RPMI7951 (cell line): ENCODE measurements at places on chromosomes 3 and 15.
A peak's percentile ranks its signal among the peaks of the same experiment; 100 is the strongest.

GRCh38 chr3:149702691-149703441 lies 45.0 kb upstream of the WWTR1 start:
- DNase-seq: peak; percentile 97

DNA sequence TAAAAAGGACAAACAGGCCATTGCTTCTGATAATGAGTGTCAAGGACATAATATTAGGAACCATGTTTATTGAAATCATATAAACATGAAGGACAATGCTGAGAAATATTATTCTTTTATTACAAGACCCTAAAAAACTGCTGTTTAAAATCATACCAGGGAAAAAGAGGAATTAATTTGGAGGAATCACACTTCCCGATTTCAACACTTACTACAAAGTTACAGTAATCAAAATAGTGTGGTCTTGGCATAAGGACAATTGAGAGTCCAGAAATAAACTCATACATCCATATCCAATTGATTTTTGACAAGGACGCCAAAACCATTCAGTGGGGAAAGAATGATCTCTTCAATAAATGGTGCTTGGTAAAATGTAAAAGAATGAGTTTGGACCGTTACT lies 13.0 kb downstream of the CYP1A1 start:
- DNase-seq: no peak

DNA sequence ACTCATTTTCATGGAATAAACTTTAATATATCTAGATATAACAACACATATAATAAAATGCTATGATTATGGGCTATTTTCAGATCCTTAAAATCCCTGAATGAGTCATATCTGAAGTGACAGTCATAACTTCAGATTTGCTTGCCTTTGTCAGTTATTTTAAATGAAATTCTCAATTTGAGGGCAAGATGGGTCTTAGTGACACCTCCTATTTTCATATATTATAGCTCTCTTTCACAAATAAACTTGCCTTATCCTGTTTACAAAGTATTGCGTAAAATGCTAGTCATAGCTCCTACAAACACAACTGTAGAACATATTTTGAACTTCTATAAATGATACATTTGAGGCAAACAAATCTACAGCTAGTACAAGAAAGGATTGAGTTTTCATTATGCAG lies 6.2 kb upstream of the THRB start:
- DNase-seq: no peak

DNA sequence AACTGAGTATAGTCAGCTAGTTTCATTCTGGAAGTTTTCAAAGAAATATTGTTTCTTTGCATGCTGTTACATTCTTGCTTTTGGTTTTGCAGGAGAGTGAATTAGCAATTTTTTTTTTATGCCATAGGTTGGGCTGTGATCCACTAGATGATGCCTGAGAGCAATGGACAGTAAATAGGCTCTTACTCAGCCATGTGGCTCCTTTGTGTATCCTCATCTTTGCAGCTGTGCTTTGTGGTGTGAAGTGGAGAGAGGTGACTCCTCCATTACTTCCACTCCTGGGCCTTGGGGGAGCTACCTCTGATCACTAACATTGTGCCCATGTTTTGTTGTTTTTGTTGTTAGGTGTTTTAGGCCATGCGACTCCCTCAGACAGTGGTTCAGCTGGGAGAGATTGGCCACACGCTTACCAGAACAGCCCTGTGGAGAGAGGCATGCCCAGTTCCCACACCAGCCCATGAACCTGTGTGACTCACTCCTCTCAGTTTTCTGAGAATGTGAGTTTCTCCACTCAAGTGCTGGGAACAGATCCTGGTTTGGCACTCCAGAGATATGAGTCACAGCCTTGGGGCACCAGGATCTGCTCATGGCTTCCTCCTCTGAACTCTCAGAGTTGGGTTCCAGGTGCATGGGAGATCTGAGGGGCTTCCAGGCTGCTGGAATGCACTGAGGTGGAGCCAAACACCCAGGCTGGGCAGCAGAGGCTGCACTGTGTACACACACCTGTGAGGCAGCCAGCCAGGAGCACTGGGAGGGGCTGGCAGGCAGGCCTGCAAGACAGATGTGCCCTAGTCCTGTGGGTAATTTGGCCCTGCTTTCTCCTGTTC lies 785.3 kb downstream of the ROBO2 start:
- peak; percentile 73 for DNase-seq

- peak; percentile 41 for DNase-seq
Measured at GRCh38 chr15:62135532-62136134, 29.5 kb downstream of the C2CD4B start.

- DNase-seq: no peak
Measured at GRCh38 chr3:141737093-141737492, 1.0 kb upstream of the RNF7 start.

- peak; percentile 14 for DNase-seq
Measured at GRCh38 chr15:86691091-86691663, 611.5 kb downstream of the AGBL1 start.

- no peak for DNase-seq
Measured at GRCh38 chr15:36218322-36218721, 361.1 kb upstream of the CDIN1 start.

DNA sequence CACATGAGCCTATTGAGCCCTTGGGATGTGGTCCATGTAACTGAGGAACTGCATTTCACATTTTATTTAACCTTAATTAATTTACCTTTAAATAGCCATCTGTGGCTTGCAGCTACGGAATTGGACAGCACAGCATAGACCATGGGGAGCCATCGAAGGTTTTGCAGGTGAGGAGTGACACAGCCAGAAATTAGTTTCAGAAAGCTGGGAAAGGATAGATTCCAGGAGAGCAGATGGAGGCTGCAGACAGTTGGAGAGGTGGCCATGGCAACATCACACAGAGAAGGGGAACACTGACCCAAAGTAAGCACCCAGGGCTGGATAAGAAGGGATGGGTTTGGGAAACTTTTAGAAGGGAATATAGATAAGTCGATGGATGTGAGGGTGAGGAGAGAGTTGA lies 100.1 kb upstream of the SLC6A11 start:
- no peak for DNase-seq

DNA sequence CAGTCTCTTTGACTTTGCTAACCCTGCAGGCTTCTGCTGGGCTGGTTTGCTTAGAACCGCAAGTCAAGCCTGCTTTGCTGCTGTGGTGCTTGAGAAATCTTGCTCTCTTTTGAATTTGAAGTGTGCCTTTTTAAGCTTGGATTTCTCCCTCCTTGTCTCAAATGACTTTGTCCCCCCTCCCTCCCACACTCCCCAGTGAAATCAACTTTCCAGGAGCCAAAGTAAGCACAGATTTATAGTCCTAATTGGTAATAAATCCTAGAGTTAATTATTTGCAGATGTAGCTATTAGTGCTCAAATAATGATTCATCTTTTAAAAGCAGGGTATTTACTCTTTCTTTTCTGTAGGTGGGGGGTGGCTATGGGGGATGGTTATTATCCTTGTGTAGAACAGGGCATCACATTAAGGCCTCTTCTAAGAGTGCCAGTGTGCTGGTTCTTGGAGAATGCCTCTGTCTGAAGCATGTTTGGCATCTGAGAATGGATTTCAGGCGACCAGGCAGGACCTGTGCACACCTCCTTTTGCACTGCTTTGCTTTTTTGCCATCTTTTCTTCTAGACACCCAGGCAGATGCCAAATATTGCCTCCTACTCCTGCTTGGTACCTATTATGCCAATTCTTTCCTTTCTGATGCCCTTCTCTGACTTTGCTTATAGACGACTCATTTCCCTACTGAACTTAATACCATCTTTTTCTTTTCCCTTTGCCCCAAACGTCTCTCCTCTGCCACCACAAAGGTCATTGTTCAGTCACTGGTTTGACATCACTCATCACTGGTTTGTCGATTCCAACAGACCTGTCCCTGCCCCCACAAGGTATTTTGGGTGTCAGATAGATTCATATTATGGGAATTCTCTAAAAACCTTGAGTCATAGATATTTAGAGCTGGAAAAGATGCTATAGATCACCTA lies 50.7 kb downstream of the CLDN11 start:
- DNase-seq: peak; percentile 70

DNA sequence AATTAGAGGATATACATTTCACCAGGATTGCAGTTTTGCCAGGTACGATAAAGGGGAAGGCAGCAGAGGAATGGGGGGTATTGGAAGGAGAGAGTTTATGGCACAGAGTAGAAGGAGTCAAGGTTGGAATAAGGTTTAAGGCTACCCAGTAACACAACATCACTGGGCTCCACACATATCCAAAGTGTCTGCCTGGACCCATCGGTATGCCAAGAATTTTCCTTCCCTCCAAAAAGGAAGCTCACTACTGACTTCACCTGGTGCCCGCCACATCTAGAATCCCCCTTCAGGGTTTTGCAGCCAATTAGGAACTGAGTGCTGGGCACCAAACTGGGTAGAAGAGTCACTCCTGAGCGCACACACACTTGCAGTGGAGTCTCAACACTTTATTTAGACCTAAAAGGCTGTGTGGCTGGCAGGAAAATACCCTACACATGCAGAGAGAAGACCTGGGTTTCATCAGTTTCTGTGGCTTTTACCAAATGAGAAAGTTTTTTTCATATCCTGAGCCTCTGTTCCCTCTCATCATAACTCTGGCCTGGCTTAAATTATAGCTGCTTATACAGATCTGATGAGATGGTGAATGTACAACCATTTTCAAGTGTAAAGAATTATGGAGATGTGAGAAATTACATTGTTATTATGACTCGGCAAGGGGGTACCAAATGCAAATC lies 190.8 kb upstream of the LPP start:
- no peak for DNase-seq

- DNase-seq: peak; percentile 54
Measured at GRCh38 chr15:42549032-42549491, 424 bp downstream of the HAUS2 start.

GRCh38 chr3:181252631-181253030 lies 263.1 kb upstream of the DNAJC19 start:
- DNase-seq: no peak

DNA sequence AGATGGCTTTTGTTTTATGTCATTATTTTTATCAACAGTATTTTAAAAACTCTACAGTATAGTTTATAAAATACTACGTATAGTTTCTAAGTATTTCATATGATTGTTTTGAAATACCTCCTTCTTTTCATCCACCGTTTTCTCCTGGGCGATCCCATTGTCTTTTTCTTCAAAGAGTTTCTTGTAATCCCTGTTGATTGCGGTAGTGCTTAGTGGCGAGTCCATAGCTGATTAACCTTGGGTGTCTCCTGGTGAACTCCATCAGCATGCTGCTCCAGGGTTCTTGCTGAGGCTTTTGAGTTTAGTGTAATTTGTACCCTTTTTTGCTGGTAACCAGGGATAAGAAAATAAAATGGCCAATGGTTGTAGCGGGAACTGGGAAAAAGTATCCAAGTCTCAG lies 3.6 kb downstream of the PIAS1 start:
- no peak for DNase-seq

GRCh38 chr3:178504128-178504527 lies 32.1 kb upstream of the KCNMB2 start:
- peak; percentile 29 for DNase-seq

DNA sequence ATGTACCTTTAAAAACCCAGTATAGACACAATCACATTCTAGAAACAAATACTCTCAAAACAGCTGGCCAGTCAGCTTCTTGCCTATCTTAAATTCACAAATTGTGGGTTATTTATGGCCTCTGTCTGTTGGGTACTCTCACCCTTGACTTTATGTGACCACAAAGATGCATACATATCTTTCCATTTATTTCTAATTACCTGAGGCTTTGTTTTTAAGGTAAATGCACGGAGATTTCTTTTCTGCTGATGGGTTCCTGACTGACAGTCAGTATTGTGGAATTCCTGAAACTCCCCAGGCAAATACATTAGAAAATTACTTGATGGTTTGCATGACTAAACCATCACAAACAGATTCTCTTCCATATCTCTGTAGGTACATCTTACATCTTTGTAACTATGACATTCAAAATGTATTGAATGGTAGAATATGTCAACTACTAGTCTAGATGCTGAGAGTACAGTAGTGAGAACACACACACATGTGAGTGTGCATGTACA lies 107.7 kb downstream of the EDEM1 start:
- DNase-seq: no peak

DNA sequence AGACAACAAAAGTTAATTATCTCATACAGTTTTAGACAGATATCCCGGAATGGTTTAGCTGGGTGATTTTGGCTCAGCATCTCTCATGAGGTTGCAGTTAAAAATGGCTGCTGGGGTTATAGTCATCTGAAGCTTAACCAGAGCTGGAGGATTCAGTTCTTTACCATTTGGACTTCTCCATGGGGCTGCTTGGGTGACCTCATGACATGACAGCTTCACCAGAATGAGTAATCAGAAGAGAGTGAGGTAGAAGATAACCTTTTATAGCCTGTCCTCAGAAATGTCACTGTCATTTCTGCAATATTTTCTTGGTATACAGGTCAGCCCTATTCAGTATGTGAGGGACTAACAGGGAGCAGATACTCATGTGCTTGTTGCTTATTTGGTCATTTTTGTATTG lies 30.9 kb downstream of the TFG start:
- no peak for DNase-seq

DNA sequence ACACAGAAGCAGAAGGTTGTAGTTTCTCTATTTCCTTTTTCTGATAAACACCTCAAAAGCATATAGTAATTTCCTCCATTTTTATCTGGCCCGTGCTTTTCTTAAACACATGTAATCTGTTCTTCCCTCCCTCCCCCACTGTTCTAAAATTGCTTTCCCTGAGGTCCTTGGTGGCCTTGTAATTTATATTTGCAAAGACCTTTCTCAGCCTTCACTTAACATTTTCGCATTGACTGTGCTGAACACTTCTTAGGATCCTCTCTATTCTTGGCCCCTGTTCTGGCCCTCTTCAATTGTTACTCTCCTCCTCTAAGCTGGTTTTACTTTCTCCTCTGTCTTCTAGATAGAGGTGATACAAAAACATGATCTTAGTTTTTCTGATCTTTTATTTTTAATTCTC lies 28.3 kb downstream of the GAP43 start:
- DNase-seq: no peak

DNA sequence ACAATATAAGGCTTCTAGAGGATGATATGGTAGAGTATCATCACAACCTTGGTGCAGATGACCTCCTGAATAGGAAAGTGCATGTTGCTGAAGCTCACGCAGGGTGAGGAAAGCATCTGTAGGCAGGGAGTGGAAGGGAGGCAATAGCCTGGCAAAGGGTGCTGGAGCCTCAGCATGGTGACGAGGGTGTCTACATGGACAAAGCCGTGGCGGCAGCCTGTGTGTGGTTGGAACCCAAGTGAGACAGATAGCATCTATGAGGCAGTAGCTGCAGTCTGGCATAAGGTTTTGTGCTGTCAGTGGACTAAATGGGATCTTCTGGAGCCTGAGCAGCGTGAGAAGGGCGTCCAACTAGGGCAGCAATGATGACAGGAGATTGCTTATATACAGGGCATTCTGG lies 132.5 kb downstream of the DLG1 start:
- no peak for DNase-seq

DNA sequence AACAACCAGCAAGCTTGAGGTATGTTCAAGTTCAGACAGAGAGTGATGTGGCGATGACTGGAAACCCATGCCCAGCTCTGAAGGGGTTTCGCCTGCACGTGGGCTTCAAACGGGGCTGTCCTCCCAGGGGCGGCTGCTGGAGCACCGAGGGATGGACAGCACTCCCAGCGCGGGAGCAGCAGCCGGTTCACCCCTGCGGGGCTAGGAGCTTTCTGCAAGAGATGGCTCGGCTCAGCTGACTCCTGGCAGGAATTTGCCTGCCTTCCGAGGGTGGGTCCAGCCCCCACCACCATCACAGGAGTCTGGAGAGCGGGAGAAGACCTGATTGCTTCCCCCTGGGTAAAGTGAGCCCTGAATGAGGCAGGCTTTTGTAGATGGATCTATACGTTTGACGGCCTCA lies 66.9 kb downstream of the ASB7 start:
- no peak for DNase-seq

GRCh38 chr3:480070-480469 lies 283.5 kb downstream of the CHL1 start:
- no peak for DNase-seq
